ENCODE measurements at places on chromosomes 6 and 20.

DNA sequence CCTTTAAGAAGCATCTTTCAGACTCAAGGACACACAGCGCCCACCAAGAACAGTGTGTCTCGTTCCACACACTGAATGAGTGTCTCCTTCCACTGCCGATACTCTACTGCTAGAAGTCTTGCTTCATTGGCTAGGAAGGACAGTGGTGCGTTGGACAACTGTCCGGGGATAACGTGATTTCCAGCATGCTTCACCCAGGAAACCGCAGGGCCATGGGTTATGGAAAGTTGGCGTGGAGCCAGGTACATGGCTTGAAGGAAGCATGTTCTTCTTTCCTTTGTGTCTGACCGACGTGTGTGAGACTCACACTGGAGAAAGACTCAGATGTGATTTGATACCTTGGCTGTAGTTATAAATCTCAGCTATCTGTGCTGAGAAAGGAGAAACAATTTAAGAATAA, 73.2 kb downstream of the SMOC2 start:
- DNase-seq: peak; percentile 72

GRCh38 chr20:33162753-33163152, 5.2 kb upstream of the BPIFA2 start:
- no peak for DNase-seq

DNA sequence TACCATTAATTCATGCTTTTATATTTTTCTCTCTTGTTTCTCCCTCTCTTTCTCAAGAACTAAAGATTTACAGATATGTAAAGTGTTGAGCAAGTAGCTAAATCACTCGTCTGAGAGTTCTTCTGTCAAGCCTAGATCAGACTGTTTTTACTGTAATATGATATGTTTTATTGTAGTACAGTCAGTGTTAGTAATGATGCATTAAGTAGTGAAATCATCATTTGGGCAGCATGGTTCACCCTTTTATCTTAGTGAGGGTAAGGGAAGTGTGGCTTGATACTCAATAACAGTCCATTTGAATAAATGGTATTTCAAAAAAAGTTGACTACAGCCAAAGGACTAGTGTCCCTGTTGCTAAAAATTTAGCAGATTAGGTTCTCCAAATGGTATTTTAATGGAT, 9.2 kb downstream of the CYB5R4 start:
- no peak for DNase-seq

DNA sequence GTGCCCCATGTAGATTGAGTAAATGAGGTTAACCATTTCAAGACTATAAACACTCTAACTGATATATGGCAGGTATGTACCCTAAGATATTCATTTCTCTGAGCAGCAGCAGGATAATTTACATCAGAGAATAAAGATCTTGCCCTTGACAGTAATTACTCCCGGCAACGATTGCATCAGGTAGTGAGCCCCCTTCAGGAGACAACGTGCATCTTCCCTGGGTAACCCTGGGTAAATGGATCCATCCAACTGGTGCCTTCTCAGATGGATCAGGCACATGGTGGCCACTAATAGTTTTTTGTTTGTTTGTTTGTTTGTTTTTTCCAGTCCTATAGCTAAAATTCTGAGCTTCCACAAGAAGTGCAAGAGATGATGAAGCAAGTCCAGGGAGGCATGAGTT, 469.4 kb upstream of the SLC35B3 start:
- no peak for DNase-seq

DNA sequence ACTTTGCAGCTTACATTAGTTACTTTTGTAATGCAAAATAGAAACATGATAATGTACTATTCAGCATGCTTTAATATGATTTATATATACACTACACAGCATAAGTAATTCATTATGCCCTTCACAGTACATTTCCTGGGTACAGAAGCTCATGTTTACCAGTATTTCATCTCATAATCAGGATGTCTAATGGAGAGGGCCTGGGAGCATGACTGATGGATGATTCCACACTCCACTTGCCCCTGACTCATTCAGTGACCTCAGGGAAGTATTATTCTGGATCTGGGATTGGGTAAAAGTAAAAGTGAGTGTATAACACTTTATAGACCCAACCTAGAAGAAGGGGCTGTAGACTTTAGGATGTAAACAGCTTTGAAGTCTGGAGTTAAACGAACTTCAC, 31.4 kb upstream of the BACH2 start:
- no peak for DNase-seq

DNA sequence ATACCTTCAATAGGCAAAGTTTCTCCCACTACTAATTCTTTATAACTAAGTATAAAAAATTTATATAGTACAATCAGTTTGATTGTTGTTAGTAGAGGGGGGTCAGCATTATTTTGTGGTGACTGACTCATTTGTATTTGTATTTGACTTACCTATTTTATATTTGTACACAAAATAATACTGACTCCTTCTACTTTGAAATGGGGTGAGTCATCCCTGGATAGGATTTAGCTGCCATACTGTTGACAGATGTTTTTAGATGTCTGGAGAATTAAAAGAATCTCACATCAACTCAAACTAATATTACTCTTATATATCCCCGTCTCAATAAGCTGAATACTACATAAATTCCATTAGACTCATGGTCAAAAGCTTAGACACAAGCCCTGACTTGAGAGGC, 114.9 kb downstream of the FRK start:
- DNase-seq: no peak

GRCh38 chr6:119112812-119113530, 34.5 kb upstream of the FAM184A start:
- no peak for DNase-seq

GRCh38 chr6:24410622-24411021, 7.9 kb downstream of the MRS2 start:
- no peak for DNase-seq

GRCh38 chr6:147974376-147974775, 368.3 kb upstream of the SASH1 start:
- no peak for DNase-seq
